ENCODE measurements at places on chromosomes 7 and 10. TPM values are rescaled to one million over a fixed set of nuclear protein-coding genes. Genes with fewer than 3 reads are reported as not detected.

- no peak for DNase-seq
These were observed 5.8 kb downstream of the MINDY4 start for GRCh38 chr7:30776971-30777370.

DNA sequence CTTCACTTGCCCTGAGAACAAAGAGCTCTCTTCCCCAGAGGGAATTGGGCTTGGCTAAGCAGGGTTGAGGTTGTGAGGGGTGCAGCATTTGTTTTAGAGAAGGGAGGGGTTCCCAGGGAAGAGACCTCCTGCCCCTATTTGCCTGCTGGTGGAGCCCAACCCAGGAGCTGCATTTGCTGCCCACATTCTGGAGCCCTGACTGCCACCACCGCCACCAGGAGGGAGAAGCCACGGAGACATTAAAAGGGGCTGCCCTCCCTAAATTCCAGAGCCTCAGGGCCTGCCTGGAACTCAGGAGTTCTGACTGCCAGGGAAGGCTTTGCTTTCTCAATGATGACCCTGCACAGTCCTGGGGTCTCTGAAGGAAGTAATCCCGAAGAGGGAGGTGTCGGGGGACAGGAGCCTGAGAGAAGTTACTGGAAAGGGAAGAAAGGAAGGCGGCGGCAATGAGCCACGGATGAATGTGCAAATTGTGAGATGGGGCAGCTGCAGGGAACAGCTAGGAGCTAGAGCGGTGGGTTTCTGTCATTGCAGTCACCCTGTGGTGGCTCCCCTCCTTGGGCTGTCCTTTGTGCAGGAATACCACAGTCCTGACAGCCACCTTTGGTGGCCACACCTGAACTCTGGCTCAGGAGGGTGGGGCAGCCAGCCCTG is 51.3 kb downstream of the NEURL1 start:
- DNase-seq, result no peak

LBX1 gene
- polyA plus RNA-seq, result not detected

SPDYE1 gene
- 0.49 TPM for polyA plus RNA-seq
